Stimulated activated CD4-positive, alpha-beta T cell treated with anti-CD3 and anti-CD28 coated beads, Interleukin-1b, Interleukin-23, amount 100 ng/mL, for 1 hour (primary cell): ENCODE measurements at places on chromosomes 11 and 22.

- no peak for DNase-seq
These were observed 7.4 kb upstream of the TH start for GRCh38 chr11:2178906-2179494.

- DNase-seq = no peak
These were observed 367.8 kb upstream of the ANO5 start for GRCh38 chr11:21825127-21825526.

DNA sequence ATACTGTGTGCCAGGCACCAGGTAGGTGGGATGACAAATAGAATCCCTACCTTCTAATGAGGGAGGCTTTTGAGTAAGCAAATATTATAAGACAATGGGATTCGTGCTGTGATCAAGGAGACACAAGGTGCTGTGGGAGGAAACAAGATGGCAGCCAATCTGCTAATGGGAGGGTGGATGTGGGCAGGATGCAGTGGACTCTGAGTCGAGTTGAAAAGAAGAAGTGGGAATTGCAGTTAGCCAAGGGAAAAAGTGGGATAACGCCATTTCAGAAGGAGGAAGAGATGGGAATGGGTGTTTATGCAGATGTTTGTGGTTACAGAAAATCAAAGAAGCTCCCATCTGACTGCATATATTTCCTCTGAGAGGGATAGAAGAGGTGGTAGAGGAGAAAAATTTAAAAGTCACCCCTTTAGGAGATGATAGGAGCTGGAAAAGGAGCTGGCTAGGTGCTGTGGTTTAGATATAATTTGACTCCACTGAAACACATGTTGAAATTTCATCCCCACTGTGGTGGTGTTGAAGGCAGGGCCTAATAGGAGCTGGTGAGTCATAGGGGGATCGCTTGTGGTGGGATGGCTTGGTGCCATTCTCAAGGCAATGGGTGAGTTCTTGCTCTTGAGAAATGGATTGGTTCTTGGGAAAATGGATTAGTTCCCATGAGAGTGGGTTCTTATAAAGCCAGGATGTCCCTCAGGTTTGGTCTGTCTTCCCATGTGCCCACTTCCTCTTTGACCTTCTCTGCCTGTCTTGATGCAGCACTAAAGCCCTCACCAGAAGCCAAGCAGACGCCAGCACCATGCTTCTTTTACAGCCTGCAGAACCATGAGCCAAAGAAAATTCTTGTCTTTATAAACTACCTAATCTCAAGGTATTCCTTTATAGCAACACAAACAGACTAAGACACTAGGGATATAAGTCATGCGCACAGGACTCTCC, 30.0 kb upstream of the POU2AF1 start:
- DNase-seq = no peak

DNA sequence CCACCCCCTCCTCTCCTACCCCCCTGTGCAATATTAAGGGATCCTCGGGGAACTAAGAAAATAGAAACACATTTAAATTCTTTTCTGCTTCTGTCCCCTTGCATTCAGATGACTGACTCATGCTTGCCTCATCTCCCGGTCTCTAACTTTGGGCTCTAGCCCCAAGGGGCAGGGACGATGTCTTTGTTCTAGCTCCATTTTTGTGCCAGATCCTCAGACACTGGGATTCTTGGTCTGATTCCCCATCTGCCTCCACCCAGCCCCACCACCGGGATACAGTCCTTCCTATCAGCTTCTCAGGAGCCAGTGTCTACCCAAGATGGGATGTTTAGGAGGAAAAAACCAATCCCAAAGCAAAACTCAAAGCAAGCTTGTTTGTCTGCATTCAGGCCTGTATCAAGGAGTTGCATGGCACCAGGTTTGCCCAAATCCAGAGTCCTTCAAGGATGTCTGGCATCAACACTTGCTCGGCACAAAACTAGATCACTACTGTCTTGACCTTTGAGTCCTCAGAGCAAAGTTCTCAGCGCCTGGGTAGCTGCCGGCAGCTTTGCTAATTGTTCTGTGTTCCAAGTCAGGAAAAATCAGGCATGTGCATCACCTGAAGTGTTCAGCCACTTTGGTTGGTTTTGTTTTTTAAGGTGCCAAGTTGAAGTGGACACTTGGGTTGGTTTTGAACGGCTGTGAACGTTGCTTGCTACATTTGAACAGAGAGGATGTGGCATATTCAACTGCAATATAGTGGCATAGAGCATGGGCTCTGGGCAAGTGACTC, 212.8 kb downstream of the DSCAML1 start:
- no peak for DNase-seq

GRCh38 chr22:47105085-47105484, 342.6 kb downstream of the TBC1D22A start:
- DNase-seq = no peak

GRCh38 chr11:84430661-84431060, 1144.5 kb upstream of the CCDC90B start:
- no peak for DNase-seq

- no peak for DNase-seq
These were observed 26.3 kb downstream of the SNAP29 start for GRCh38 chr22:20885017-20885556.

DNA sequence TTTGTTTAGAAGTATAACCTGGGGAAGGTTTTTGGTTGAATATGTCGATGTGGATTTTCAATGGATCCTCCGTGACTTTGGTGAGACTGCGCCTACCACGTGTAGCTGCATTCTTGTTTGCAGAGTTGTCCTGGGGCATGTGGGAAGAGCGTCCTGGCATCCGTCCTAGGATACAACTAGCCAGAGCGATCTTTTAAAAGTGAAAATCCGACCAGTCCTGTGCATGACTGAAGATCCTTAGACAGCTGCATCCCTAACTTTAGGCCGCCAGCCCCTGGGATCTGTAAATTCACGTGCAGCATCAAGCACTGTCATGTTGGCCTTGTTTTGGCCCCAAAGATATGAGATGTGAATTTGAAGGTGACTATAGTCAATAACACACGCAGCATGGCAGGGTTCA, 22.4 kb upstream of the THY1 start:
- DNase-seq = no peak

DNA sequence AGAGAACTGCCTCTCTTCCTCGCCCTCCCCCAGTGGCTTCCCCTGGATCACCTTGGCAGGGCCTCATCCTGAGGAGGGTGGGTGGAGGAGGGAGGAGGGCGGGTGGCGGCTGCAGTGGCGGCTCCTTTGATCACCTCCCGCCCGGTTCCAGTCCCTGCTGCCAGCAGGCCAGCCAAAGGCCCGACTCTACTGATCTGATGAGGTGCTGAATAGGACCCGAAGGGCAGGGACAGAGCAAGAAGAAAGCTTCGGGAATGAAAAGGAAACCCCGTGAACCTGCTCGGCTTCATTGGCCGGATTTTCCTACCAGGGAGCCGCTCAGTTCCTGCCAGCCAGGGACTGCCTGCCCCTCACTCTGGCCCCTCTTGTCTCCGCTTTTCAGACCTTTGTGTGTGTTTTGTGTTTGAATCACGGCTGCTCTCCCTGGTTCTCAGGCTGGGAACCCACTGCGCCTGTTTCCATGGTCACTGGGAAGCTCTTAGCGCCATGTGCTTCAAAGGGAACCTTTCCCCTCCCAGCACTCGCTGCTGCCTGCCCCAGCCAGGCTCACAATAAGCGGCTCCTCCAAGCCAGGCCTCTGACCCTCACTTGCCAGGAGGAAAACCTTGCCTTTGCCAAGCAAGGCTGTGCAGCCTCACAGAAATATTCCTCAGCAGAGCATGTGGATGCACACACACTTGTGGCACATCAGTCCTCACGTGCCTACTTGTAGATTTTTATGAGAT, 56.8 kb downstream of the C22orf31 start:
- no peak for DNase-seq

- no peak for DNase-seq
These were observed 12.5 kb downstream of the USH1C start for GRCh38 chr11:17531636-17532113.

DNA sequence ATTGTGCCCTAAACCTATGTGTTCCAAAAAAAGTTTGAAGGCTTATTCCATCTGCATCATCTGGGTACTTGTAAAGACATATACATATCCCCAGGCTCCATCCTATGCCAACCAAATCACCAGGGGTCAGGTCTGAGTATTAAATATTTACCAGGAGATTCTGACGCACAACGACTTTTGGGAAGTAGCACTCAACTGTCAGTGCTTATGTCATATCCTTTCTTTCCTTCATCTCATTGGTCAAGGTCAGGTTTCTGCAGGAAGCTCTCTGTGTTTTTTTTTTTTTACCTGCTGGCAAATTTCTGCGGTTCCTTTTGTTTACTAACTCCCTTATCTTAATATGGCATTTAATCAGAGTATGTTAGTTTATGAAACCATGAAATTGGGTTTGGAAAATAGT, 22.5 kb upstream of the CYP2R1 start:
- DNase-seq = no peak

DNA sequence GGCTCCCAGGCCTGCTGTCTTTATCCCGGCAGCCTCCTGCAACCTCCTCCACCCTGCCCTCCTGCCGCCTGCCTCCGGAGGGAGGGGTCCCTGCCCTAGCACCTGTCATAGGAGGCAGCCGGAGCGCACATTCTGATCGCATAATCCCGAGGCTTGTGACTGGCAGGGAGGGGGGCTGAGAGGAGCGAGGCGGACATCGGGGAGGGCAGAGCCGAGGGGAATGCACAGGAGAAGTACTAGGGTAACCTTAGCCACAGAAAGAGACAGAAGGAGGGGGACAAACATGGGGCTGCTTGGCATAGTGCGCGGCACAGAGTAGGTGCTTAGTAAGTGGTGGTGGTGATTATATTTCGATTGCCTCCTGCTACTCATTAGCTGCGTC, 9.2 kb upstream of the ALX4 start:
- DNase-seq = no peak

DNA sequence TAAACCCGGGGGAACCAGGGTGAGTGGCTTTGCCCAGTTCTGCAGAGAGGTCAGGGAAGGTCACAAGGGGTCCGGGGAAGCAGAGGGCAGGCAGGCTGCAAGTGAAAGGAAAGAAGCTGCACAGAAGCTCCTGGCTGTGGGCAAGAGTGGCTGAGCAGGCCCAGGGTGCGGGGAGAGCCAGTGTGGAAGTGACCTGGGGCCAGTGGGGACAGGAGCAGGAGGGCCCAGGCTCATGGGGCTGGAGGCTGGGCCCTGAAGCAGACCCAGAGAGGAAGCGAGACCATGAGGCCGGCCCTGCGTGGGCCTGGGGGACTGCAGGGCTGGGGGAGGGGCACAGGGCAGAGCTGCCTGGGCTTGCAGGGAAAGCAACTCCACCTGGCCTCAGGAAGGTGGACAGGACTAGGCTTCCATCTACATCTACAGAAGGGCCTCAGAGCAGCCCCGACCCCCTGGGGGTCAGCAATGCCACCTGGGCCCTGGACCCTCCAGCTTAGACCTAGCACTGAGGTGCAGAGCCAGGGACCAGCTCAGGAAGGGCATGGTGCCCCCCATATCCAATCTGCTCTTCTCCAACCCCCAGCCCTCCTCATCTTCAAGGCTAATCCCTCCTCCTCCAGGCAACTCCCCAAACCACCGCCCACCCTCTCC, 11.6 kb downstream of the IGF2 start:
- DNase-seq = no peak

- DNase-seq = no peak
These were observed 760.3 kb downstream of the CNTN5 start for GRCh38 chr11:99781074-99781473.

- DNase-seq = no peak
These were observed 203.8 kb downstream of the DLG2 start for GRCh38 chr11:85423316-85423715.

- no peak for DNase-seq
These were observed 85.1 kb downstream of the ARHGAP8 start for GRCh38 chr22:44837481-44837880.

GRCh38 chr22:43376765-43377547, 33.8 kb upstream of the SCUBE1 start:
- DNase-seq = no peak

DNA sequence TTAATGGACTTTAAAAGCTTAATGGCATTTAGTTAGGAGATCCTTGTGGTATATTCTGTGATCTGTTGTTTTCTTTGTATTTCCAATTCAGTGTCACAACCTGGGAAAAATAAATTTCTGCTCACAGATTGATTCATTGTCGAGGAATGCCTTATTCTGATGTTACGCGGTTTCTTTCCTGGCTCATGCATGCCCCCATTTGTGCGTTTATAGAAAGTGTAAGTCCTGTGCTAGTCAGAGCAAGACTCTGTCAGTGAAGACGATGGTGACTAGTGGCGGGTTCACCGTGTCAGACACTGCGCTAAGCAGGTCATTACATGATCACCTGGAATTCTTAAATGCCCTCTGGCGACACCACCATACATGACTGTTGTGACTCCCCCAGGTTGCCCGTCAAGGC, 169.4 kb downstream of the TBC1D22A start:
- no peak for DNase-seq

GRCh38 chr22:38474003-38474607, 6.2 kb downstream of the KDELR3 start:
- no peak for DNase-seq

DNA sequence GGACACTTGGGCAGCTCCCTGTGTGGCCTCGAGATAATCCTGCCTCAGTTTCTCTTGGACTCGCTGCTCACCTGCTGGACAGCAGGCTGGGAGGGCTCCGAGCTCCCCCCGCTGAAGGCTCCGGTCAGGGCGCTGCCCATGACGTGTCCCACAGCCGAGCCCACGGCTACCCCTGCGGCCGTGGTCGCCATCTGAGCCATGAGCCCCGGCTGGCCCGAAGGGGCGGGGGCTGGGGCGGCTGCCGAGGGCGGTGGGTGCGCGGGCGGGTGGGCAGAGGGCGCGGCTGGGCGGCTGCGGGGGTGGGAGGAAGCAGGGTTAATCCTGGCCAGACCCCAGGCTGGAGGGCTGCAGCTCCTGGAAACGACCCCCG, 484 bp downstream of the CHCHD10 start:
- DNase-seq = no peak

DNA sequence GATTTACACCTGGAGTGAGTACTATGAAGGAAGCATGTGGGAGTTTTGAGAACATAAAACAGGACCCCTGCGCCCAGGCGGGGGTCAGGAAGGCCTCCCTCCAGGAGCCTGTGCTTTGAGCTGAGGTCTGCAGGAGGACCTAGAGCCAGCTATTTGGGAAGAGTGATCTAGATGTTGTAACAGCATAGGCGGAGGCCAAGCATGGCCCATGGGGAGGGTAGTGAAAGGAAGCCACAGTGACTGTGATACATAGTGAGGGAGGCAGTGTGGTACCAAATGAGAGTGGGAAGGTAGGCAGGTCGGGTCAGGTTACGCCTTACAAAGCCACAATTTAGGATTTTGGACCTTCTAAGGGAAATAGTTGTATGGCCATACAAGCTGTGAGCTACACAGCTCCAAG, 147.5 kb downstream of the PARVA start:
- DNase-seq = no peak

DNA sequence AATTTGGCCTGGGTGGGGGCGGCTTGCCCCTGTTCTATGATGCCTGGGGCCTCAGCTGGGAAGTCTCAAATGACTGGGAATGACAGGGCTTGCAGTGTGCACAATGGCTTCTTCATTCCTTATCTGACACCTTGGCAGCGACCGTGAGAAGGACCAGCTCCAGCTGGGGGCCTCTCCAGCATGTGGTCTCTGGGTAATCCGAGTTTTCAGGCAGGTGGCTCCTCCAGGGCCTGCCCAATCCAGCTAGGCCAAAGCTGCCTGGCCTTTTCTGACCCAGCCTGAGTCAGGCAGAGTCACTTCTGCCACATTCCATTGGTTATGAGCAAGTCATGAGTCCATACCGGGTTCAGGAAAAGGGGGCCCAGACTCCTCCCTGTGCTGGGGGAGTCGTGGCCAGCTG, 646.0 kb downstream of the OPCML start:
- no peak for DNase-seq
